Activated CD8-positive, alpha-beta memory T cell treated with anti-CD3 and anti-CD28 coated beads for 4 hours (primary cell): ENCODE measurements at places on chromosomes 2 and 18.

GRCh38 chr2:234955091-234955591 is 3.3 kb downstream of the SH3BP4 start:
- DNase-seq: no peak

- DNase-seq: no peak
Observed at GRCh38 chr2:232511336-232511890, 8.8 kb upstream of the PRSS56 start.

DNA sequence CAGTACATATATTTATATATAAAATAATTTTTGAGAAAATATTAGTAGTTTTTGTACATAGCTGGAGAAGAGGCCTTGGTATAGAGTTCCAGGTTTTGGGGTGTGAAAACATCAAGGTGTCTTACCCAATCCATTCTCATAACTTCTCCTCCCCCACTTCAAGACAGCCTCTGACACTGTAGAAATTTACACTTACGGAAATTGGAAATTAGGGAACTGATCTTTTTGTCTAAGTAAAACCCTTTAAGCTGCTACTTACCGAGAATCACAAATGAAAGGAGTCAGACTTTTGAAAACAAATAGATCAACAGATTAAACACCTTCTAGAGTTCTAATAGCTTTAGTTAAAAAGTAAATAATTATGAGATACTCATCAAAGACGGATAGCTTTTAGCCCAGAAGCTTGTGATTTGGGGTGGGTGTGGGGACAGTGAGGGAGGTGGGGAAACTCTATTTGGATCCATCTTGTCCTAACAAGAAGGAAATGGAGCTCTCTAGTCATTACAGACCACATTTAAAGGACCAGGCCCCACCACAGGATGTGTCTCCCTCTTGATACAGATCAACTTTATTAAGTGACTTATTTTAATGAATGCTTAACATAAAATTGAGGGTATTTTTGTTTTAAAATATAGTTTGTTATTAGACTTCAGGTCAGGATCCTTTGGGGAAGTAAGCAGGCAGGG is 11.1 kb upstream of the FBXO11 start:
- no peak for DNase-seq

DNA sequence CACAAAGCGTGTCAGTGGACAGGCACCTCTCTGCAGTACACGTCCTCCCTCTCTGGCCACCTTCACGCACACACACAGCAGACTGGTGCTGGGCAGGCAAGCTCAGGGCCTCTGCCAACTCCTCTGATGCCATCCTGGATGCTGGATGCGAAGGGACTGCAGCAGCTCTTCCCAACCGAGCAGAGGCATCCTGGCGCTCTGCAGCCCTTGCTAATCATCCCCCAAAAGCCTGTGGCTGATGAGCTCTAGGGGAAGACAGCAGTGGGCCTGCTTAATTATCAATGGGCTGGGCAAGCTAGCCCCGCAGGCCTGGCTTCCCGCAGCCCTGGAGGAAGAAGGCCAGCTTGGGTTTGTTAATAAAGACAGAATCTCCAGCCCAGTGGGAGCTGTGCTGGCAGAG is 71.3 kb upstream of the TEX51 start:
- DNase-seq: no peak

- DNase-seq: no peak
Observed at GRCh38 chr2:100424277-100424875, 6.9 kb upstream of the CHST10 start.

- DNase-seq: no peak
Observed at GRCh38 chr2:55926246-55926645, 2.7 kb upstream of the EFEMP1 start.

DNA sequence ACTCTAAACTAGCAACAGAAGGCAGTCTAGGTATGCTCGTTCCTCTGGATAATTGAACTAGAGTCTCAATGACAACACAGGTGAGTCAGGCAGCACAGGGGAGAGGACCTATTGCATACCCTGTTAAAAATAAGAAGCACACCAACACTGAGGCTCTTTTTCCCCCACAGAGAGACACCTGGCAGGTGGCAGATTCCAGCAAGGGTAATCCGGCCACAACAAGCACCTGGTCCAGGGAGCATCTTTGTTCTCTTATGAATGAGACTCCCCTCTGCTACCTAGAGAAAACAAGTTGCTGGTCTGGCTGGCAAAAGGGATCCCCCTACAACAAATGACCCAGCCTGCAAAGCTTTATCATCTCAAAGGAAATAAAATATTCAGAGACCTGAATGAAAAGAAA is 508.9 kb upstream of the POU3F3 start:
- DNase-seq: no peak

- no peak for DNase-seq
Observed at GRCh38 chr2:45184606-45185005, 175.4 kb upstream of the SIX2 start.
